ENCODE measurements at places on chromosomes 11 and 22.
A peak's percentile ranks its signal among the peaks of the same experiment; 100 is the strongest.

DNA sequence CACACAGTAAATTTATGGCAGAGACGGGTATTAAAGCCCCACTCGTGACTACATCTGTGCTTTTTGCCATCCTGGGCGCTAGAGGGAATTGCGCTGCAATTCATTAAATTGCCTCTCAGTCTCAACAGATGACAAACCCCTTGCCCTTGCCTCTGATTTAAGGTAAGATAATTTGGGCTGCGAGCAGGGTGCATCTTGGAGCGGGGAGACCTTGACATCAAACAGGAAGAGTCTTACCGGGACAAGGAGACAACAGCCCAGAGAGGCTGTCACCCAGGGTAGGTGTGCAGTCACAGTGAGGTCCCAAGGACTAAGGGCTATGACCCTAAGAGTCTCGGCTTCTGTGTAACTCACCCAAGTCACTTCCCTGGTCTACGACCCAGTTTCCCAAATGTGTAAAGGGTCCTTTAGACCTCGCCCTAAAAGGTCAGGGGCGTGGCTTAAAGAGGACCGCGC is 449 bp upstream of the TOM1 start:
- DNase-seq, result no peak

GRCh38 chr11:120712014-120712413 is 200.5 kb downstream of the GRIK4 start:
- DNase-seq, result peak; percentile 31

DNA sequence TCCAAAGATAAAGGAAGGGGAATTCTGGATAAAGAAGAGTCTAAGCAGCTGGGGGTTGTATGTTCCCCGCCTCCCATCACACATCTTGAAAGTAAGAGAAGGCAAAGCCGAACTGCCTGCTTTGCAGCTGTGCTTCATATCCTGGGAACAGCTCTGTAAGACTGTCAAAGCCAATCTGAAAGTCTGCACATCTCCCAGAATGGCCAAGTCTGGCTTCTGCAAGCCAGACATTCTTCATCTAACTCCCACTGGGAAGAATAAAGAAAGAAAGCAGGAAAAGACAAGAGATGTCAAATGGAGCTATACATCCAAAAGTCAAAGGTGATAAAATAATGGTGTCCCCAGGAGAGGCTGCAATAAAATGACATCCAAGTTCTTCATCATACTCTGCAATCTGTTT is 15.4 kb downstream of the MORC2 start:
- DNase-seq, result no peak

DNA sequence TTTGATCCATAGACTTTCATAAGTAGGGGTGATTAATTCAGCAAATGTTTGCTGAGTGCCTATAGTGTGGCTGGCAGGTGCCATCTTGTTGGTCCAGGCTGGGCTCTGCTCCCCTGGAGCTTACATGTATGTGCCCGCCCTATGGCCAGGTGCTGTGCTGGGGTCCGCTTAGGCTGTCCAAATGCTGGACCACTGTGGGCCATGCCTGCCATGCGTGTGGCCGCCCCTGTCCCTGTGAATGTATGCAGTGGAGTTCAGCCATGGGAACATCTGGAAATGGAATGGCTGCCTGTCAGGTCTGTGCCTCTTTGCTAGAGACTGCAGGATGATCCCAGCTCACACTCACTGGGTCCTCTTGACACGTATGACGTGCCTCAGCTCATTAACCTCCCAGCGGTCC is 594.6 kb downstream of the TBC1D22A start:
- no peak for DNase-seq

DNA sequence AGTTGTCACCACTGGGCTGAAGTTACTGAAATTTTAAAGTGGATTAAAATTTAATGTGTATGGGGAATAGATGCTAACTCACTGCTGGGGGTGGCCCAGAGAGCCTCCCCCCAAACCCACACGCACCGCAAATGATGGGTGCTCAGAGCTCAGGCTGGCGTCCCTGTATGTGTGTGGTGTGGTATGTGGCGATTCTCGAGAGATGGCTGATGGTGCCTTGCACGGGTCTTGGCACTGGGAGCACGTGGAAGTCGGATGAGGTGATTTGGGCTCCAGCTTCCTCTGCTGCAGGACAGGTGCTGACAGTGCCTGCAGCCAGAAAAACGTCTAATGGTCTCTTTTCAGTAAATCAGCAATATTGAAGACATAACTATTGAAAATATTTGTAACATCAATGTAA is 1473.3 kb downstream of the TBC1D22A start:
- DNase-seq, result no peak

DNA sequence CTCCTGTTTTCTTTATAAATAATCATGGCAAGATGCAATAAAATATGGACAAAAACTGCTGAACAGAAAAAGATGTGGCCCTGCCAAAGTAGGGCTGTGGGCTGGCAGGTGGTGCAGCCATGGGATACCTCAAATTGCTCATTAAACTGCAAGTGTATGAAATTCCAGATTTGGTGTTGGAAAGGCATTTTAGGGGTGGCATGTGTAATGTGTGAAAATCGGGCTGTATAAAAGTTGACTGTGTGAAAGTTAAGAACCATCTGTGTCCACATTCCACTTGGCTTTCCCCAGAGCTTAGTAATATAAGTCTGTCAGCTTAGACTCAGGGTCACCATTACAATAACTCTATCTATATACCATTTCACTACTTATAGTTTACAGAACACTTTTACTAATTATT is 34.8 kb upstream of the FZD4 start:
- DNase-seq, result no peak

- DNase-seq, result peak; percentile 43
These were observed 28.6 kb upstream of the OR10G7 start for GRCh38 chr11:124069429-124070401.

DNA sequence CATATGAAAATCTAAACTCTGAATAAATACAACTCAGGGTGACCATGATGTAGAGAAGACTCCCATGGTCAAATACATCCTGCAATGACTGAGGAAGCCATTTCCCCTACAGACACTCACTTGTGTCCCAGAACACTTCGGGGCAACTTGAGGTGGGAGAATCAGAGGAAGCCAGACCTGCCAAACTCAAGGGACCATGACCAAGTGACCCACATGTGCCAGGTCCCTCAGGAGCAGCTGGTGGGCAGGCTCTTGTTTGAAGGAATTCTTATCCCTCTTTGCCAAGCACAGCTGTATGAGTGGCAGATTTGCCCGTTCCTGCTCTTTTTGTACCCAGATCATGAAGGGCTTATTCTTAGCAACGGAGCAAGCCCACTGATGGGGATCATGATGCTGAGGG is 17.8 kb downstream of the SPATA19 start:
- DNase-seq, result no peak

- DNase-seq, result no peak
These were observed 935.3 kb downstream of the DLG2 start for GRCh38 chr11:84691830-84692229.

- no peak for DNase-seq
These were observed 78.6 kb upstream of the MTNR1B start for GRCh38 chr11:92890846-92891245.

GRCh38 chr22:30121960-30122359 is 41.7 kb downstream of the HORMAD2 start:
- DNase-seq, result no peak

- no peak for DNase-seq
These were observed 144.2 kb upstream of the SYT13 start for GRCh38 chr11:45430361-45430760.

DNA sequence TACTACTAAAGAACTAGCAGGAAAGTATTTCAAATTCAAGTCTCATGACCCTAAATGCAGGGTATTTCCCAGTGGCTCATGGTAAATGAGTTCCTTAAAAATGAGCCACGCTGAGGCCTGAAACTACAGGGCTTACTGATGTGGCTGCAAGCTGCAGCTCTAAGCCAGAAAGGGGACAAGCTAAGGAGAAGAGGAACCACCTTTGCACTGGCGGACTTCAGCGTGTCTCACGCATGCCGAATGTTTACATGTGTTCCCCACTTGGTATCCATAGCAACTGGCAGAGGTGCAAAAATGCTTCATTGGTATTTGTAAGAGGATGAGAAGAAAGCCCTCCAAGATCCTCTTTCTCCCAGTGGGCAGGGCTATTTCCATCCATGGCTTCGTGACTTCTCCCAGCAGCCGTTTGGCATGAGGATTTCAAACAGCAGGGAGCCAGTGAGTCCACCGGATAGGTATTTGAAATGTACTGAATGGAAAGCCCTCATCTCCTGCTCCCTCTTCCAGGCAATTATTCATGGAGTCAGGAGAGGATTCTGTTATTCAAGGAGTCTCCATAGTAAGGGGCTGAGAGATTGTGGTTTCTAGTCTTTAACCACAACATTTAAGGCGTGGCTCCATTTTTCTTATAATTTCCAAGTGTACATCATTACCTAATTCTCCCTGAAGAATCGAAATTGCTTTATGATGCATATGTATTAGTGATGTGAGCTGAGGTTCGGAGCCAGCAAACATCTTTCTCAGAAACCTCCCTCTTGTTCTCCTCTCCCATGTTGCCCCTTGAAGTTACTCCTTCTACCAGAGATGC is 55.3 kb upstream of the CD44 start:
- no peak for DNase-seq

DNA sequence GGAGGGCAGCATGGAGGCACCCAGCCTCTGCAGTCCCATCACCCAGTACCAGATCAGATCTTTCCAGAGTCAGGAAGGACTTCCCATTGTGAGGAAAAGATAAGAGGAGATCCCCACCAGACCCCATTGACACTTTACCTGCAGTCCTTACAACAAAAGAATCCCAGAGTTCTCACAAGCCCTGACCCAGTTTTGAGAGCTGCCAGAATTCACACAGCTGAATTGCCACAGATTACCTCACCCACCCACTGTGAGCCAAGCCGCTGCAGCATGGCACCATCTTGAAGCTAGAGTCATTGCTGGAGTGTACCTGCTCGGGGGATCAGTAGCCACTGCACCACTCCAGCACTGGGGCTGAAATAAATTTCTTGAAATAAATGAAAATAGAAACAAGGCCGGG is 91.8 kb upstream of the UBASH3B start:
- DNase-seq, result no peak

GRCh38 chr22:37211866-37212173 is 457 bp downstream of the SSTR3 start:
- no peak for DNase-seq

DNA sequence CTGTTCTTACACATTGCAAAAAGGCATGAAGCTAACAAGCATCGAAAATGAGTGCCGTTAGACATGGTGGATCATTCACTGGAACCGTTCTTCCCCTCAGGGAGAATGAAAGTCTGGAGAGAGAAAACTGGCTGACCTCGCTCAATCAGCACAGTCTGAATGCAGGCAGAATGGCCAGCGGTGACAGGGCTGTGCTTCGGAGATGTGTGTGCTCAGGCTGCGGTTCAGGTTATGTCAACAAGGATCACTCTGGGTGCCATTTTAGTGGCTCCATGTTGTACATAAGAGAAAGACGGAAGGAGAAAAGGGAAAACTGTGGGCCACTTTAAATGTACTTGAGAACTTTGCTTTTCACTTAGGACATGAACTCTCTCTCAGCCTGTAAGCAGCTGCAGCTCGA is 749.8 kb upstream of the ARHGAP42 start:
- DNase-seq, result no peak

DNA sequence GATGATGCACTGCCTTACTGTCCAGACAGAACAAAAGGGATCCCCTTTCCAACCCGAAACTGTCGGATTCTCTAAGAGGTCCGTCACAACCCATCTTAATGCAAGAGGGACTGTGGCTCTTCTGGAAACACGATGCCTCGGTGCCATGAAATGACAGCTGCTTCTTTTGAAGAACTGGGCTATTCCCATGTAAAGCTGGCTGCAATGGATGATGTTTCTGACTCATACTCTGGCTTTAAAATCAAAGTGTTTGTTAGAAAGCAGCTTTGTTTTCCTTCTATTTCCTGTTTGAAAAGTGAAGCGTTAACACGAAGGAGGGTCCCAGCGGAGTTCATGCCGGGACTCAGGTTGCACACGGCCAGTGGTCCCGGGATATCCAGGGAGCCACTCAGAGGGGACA is 3.1 kb downstream of the TP53AIP1 start:
- no peak for DNase-seq

DNA sequence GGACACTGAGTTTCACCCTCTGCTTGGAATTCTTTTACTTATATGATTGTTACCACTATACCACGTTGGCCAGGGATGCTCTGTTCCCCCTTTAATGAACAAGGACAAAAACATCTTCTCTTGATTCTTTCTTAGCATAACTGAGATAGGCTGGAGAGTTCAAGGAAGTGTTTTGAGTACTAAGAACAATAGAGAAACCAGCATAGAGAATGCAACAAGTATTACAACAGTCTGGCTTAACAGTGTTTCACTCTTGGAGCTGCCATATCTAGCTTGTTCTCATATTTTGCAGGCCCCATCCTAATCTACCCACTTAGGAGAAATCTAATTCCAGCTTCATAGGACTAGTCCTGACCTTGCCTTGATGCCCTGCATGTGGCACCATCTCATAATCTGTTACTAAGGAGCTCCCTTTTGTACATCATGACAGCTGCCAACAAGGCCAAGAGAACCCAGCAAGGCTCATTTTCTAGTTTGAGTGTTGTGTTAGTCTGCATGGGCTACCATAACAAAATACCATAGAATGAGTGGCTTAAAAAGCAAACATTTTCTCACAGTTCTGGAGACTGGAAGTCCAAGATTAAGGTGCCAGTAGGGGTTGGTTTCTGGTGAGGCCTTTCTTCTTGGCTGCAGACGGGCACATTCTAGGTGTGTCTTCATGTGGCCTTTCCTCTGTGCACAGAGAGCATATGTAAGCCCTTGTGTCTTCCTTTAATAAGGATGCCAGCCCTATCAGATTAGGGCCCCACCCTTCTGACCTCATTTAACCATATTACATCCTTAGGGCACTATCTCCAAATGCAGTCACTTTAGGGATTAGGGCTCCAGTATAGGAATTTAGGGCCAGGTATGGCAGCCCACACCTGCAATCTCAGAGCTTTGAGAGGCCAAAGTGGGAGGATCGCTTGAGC is 37.8 kb downstream of the PACS1 start:
- DNase-seq, result no peak
